NCI-H526 treated with DMSO at 0.1 percent for 48 hours (cell line): ENCODE measurements at places on chromosomes 4 and X.

DNA sequence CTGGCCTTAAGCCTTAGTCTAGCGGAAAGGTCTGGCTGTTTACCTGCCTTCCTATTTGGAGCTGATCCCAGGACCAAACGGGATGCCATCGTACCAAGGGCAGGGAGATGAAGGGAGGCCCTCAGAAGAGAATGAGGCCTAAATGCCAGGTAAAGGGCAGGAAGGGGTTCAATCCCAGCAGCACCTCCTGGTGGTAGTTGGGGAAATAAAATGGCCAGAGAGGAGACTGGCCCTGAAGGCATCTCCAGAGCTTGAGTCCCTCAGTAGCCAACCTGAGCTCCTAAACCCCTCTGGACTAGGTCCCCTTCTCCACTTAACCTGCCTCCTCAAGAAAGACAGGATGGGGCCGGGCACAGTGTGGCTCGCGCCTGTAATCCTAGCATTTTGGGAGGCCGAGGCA is 53.7 kb downstream of the KDM5C start:
- no peak for DNase-seq

DNA sequence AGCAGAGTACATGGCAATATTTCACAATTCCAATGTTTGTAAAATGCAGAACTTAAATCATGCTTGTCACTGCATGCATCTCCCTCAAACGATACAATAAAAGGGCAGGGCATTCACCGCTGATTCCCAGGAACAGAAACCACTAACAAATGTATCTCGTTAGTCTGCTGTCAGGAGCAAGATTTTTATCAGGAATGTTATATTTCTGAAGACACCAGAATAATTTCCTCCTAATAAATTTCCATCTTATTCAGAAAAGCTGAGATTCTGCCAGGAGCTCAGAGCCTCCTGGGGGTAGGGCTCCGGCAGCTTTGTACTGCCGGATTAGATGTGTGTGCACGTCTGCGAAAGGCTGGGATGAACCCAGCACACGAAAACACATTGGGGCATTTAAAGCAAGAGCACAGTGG is 54.0 kb upstream of the LDB2 start:
- no peak for DNase-seq

DNA sequence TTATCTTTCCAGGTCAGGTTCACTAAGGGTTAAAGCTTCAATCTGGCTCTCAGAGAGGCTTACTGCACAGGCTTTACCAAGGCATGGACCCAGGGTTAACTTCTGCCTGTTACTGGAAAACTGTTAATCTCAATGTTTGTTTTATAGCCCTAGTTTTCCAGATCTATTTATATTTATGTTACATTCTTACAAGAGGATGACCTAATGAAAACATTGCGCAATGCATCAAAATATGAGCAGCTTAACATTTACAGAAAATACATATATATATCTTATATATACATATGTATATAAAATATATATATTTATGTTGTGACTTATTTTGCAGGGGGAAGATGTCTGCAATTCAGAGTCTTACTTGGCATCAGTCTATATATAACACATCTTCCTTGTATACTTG is 112.3 kb downstream of the PCDH19 start:
- DNase-seq = no peak

GRCh38 chrX:114532111-114532805 is 51.6 kb upstream of the HTR2C start:
- DNase-seq = no peak

DNA sequence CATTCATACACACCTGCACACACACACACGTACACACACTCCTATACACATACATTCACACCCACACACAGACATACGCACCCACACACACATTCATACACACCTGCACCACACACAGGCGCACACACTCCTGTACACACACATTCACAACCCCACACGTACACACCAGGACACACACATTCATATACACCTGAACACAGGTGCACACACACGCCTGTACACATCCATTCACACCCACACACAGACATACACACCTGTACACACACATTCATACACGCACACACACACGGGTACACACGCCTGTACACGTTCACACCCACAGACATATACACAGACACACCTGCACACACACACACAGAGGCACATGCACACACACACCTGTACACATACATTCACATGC is 53.0 kb upstream of the PPP2R3B start:
- no peak for DNase-seq

DNA sequence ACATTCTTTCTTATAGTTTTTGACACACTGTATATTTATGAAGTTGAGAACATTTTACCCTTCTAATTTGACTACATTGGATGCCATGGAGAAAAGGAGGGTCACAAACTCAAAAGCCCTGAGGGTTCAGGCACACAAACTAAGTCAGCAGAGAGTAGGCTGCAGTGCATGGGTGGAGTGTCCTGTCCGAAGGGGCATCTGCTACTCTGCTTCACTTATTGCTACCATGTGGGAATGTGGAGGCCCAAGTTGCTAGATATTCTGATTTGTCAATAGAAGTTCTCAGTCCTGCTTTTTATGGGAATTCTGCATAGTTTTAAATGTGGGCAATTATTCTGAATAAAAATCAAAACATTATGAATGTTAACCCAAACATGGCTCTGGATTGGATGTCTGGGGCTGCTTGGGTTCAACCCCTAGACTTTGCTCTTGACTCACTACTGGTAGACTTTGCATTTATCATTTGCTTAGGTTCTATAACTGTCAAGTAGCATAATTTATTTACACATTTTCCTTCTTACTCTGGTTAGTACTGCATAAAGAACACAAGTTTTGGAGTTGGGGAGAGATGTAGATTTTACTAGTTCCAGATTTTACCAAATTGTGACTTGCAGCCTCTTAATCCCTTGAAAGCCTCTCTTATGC is 255.1 kb downstream of the SPRY1 start:
- no peak for DNase-seq

DNA sequence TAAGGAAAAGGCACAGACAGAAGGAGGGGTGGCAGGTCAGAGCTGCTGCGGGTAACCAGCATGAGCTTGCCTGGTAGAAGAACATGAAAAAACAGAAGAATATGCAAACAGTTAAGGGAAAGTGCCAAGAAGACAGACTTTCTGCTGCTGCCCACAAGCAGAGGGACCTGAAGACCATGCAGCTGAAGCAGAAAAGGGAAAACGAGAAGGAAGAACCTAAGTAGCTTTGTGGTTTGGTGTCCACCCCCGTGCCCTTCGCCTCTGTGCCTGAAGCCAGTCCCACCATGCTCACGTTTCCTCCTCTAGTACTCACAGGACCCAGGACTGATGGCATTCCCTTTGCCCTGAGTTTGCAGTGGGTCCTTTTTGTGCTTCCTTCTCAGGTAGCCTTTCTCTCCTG is 62.8 kb downstream of the UBA6 start:
- no peak for DNase-seq

DNA sequence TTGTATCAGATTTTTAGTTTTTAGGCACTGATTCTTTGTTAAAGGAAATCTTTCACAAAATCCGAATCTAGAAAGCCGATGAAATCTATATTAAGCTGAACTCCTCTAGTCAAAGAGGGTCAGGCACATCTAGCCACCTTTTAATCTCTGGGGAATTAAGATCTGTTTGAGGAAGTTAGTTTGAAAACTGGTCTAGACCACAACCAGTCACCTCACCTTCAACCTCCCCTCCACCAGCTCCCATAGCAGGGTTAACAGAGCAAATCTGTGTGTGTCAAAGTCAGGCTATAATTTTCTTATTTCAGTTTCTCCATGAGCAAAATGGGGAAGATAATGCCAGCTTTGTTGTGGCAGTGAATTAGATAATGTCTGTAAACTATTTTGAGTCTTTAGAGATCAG is 110.0 kb upstream of the IGFBP7 start:
- no peak for DNase-seq

DNA sequence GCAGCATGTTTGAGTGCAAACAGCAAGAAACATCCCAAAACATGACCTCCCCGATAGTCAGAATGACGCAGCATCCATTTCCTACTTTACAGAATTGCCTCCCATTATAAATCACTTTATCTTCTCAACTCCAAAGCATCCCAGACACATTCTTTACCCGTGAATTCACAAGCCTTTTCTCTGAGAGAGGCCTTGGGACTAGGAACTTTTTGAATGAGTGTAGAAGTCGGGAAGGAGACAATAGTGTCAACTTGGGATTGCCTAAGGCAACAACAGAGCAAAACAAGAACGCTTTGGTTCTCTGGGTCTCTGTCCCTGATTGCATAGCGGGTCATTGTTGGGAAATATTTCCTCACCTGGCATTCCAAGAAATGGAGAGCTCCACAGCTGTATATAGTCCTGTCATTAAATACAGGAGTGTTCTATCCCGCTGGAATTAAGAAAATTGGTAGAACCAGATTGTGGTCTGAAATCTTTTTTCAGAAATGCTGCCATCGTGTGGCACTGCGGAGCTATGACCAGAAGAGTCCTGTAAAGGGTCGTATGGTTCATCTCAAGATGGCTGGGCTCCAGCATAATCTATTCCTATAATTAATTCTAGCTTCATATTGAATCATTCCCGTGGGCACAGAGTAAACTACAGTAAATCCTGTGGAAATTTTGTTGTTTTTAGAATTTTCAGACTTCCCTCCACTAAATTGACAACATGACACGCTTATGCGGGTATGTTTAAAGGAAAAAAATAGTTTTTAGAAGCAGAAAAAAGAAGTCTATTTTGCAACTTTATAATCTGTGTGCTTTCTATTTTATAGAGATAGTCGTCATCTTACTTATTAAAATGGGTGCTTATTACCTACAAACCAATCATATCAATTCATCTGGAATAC is 2.0 kb upstream of the SPP1 start:
- DNase-seq = peak; percentile 26
